ENCODE measurements at places on chromosomes 1 and 21.

GRCh38 chr1:29249170-29249691, 12.9 kb downstream of the PTPRU start:
- DNase-seq = no peak

DNA sequence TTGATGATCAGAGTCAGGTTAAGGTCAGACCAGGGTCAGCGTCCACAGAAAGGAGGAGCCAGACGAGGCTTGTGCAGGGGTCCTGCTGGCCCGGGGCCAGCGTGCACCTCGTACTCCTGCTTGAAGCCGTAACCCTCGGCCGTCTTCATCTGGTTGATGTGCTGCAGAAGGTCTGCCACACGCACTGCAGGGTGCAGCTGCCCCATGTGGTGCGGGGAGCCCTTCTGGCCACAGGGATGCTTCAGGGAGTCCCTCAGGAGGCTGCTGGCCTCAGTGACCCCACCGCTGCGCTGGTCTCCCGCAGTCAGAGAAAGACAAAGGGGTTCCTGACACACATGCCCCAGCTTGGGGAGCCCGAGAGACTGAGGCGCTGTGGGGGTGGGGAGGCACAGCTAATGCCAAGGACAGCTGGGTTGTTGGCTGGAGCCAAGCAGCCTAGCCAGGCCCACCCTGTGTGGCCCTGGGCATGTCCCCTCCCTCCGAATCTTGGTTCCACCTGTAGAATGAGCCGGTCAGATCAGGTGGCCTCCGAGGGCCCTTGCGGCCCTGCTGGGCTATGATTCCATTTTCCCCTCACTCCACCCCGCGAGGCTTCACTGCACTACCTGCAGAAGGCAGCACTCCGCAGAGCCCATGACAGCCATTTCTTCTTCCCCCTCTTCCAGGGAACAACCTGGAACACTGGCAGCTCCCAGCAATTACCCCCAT, 251.9 kb downstream of the PTPRU start:
- no peak for DNase-seq

- no peak for DNase-seq
These were observed 819 bp upstream of the GPR3 start for GRCh38 chr1:27391511-27392095.

- no peak for DNase-seq
These were observed 5.6 kb upstream of the KPRP start for GRCh38 chr1:152752225-152752624.

DNA sequence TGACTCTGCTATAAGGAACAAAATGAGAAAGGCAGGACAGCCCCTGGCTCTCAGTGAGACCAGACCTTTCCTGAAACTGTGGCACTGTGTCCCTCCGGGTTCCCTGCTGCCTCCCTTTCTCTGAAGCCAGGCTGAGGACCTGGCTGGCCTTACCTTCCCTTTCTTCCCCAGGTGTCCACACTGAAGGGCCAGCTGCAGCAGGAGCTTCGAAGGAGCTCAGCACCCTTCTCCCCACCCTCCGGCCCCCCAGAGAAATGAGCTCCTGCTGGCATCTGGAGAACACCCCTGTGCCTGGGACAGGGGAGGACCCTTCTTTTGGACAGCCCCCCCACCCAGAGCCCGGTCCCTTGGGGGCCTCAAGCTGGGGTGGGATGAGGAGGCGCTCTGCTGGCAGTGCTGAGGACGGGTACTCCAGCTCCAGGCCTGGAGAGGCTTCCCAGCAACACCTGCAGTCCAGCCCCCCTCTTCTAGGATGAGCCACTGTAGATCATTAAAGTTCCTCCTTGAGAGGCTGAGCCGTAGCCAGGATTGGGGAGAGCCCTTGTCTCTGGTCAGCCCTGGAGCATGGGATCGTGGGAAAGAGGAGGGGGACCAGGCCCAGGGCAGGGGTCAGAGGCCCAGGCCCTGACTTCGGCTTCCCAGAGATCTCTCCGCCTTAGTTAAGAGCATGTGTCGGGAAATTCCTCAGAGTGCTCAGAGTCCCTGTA, 8.1 kb downstream of the MFAP2 start:
- no peak for DNase-seq

GRCh38 chr1:230047114-230047865, 19.7 kb upstream of the GALNT2 start:
- no peak for DNase-seq

GRCh38 chr1:167440776-167441175, 77.6 kb downstream of the CD247 start:
- DNase-seq = no peak

- DNase-seq = peak; percentile 13
These were observed 14.4 kb downstream of the RNF223 start for GRCh38 chr1:1059494-1060280.

DNA sequence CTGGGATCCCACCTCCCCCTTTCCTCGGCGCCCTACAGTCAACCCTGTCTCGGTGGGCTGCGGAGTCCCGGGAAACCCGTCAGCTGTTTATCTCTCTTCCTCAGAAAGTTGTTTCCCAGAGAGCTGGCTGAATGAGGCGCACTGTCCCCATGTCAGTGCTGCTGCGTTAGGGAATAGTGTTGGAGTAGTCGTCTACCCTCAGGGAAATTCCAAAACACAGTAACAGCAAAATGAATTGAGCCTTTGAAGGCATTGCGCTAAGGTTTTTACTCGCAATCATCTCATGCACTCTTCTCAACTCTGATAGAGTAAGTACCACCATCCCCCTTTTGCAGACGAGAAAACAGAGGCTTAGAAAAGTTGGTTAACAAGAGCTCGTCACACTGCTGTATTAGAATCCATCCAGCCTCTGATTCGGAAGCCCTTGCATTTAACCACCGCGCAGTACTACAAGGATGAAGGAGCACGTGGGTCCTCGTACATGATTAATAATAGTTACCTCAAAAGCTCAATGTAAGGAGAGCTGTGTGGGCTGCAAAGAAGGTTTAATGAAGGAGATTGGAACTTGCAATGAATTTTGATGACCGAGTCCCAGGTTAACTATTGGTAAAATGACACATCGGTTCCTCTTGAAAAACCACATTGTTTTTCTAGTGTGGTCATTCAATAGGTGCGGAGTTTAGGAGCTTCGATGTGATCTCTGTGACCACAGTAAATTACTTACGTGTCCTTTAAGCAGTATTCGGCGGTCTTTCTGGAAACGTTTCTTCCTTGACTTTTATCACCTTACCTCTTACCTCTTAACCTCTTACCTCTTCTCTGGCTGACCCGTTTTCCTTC, 788 bp upstream of the EDEM3 start:
- no peak for DNase-seq

DNA sequence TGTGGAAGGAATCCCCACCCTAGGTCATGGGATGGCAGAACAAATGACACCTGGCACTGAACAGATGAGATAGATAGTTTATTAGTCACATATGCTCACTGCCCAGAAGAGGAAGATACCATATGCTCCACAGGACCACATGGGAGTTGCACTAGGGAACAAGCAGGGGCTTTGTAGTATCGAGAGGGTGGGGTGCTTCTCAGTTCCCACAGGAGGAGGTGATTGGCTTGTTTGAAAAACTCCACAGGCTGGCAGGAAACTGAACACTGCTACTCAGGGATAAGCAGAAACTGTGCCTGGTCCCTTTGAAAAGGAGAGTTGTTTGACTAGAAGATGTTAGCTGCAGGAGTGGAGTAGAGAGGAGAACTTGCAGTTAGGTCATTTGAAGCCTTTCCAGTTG, 31.9 kb upstream of the RXRG start:
- no peak for DNase-seq

DNA sequence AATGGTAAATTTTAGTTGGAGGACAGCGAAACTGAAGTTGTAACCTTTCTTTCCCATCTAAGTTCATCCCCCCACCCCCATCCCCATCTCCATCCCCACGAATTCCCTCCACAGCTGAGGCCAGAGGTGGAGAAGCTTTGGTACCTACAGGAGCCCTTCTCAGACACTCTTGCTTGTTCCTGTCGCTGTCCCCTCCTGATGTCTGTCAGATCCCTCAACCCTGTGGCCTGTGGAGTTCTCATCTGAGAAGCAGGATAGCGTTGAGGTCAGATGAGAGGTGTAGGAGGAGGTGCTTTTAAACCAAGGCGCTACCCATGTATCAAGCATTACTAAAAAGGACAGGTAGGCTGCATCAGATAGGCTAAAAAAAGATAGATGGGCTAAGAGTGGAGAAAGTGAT, 769 bp downstream of the NTPCR start:
- DNase-seq = no peak

GRCh38 chr1:99994496-99994895, 24.7 kb downstream of the SLC35A3 start:
- no peak for DNase-seq

DNA sequence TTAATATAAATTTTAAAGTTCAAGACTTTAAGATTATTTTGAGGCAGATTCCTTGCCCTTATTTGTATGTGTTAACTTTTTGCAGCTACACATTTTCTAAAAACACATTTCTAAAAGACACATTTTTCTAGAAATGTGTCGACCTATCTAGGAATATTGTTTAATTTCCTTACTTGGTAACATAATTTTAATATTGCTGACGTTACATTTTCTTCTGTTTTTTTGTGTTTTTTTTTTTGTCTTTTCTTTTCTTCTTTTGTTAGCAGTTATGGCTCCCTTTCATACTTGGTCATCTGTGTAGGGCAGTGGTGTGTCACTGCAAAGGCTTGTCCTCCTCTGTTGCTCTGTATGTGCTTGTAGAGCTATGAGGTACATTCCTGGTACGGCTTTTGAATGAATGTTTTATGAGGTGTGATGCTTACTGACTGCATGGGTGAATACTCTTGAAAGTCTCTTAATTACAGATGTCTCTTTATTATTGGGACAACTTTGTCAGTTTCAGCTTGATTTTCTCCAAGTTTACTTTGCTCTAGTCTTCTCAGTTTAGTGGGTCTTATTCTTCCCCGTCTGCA, 30.1 kb downstream of the LRRC8D start:
- no peak for DNase-seq

GRCh38 chr21:45098867-45099266, 24.5 kb downstream of the ADARB1 start:
- DNase-seq = no peak

DNA sequence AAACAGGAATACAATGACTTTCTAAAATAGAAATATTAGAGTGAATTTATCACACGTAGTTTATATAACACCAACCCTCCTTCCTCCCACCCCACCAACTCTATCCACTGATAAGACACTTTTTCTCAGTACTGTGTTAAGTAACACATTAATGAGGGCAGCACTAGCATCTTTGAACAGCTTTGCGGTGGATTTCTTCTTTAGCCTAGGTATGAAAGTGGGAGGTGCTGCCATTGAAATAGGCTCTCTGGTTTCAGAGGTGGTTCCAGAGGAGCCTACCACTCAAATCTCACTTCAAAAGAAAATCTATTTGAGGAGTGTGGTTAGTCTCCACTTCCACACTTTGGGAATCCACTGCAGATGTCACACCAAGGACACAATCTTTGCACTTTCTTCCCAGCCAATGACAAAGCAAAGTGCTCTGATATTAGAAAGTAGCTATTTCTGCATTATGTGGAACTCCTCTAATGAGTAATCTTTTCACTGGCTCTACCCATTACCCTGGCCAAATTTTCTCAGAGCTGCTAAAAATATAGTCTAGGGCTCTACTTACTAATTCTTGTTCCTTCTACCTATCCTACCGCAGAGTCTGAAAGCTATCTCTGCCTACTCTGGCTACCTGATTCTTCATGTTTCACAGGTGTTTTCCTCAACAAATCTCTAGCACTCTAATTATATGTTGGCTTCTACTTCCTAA, 1667.8 kb downstream of the MRPL39 start:
- DNase-seq = no peak

DNA sequence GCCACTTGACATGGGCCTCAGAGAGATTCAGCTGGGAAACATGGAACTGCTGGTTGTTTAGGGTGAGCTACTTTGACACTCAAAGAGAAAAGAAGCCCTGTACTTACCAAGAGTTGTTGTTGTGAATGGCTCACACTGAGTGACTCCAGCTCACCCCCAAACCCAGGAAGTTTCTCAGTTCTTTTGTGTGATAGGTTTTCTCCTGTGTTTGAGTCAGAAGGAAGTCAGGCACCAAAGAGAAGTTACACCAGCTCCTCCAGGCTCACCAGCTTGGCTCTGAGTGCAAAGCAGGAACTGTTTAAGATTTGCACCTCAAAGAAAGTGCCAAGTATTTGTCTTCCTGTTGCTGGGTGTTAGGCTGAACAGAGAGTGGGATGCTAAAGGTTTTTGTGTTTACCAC, 111.2 kb upstream of the PROX1 start:
- no peak for DNase-seq

DNA sequence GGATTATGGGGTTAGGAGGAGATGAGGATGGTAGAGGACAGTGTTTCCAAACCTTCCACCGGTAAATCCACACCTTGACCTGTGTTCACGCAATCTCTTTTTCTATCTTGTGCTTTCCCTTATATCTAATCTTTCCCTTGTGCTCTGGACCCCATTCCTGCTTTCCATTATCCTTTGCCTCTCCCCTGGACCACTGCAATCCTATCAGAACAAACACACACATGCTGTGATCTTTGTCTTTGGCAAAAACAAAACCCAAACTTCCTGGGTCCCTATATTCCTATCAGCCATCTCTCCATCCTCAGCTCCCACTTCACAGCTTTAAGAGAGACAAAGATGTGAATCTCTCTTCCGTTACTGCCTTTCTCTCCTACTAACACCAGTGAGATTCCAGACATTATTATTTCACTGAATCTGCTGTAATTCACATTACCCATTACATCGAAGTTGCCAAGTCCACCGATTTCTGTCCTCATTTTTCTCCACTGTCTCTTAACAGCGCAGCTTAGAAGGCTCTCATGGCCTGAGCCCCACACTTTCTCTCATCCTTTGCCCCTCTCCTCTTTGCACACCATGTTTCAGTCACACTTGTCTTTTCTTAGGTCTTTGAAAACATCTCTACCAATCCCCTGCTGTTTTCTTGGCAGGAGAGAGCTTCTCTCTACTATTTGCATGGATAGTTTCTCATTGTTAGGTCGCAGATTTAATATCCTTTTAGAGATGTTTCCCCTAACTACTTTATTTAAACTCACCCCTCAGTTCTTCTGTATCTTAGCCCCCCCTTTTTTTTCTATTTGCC, 230.0 kb upstream of the B3GALT2 start:
- no peak for DNase-seq

DNA sequence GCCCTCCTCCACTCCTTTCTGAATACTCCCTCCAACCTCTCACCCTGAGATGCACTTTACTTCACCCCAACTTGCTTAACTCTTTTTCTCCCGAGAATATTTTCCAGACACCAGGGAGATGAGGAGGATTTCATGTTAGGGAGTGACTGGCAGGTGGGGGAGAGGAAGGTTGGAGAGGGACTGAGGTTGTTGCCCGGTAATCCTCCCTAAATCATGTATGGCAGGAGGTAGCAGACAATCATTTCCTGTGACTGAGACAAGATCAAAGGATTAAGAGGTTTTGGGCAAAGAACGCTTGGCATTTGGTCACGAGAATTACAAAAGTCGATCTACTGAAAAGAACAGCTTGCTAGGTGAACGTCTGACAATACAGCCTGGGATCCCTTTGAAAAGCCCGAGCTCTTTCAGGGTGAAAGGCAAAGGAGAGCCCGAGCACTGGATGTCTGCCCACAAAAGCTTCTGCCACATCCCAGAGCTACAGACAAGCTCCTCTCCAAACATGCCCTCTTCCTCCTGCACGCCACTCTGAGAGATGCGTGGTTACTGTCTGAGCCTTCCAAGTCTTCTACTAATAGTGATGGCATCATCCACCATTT, 154.1 kb downstream of the DAB1 start:
- DNase-seq = no peak

All from amygdala (tissue), 56 donors.